Keratinocyte (primary cell): ENCODE measurements at places on chromosomes 11 and 22.

DNA sequence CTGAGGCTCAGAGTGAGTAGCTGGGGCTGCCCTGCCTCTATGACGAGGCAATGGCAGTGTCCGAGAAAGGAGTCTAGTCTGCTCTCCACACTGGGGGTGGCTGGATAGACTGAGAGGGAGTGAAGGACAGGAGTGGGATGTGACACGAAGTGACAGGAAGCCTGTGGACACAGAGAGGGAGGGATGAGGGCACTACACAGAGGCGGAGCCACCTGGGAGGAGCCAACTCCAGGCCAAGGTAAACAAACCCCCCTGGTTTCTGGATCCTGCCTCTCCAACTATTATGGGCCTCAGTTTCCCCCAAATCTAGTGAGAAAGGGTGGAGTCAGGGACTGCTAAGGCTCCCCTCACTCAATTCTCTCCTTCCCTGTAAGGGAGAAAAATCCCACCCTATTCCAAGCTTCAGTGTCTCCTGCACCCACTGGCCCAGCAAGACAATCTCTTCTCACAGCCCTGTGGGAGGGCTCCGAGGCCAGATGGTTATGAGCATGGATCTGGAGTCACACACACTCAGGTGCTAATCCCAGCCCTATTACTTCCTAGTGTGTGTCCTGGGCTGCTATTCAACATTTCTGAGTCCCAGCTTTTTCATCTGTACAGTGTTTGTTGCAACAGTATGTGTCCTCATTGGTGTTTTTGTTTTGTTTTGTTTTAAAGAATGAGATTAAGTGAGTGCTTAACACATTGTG, 24.9 kb downstream of the ASPHD2 start:
- no peak for DNase-seq

DNA sequence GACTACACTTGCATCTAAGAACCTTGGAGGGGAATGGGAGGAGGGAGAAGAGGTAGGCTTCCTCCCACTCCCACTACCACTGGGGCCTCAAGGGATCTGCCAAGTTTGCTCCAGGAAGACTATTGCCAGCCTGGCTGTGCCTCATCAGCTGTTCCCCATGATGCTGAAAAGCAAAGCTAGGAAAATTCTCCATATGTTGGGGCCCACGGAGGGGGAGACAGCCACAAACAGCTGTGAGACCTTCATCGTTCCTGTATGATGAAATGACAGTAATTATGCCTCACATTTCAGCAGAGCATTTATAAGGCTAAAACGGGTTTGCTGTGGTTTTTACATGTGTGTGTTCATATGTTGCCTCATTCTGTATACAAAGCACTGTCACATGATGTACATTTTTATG, 6.7 kb downstream of the DSCAML1 start:
- DNase-seq = no peak

DNA sequence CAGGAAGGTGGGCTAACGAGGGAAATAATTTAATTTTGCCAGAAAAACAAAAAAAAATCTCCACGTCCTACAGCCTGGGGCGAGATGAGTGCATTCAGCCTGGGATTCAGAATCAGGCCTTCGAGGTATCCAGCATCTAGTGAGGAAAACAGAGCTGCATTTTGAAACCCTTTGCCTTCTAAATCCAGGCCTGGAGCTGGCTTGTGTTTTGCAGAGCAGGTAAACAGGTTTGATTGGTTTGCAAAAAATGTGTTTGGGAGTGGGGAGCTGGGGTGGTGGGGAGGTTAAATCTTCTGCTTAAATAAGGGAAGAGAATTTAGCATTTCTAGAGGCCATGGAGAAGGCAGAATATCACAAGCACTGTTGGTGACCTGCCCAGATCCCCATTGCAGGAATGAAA, 29.7 kb upstream of the RASD2 start:
- DNase-seq = no peak

GRCh38 chr11:623999-624704, 603 bp downstream of the CDHR5 start:
- DNase-seq = no peak

- DNase-seq = no peak
Measured at GRCh38 chr11:11842421-11843008, 743 bp downstream of the USP47 start.

GRCh38 chr11:76233196-76233921, 27.1 kb upstream of the WNT11 start:
- no peak for DNase-seq

GRCh38 chr11:67372993-67373647, at the start of gene CLCF1:
CLCF1 (minus strand) TSS chr11:67373598; CDS start chr11:67373539, 59 bp downstream.
- DNase-seq = no peak

- DNase-seq = no peak
Measured at GRCh38 chr11:7577291-7578190, 63.7 kb downstream of the PPFIBP2 start.

DNA sequence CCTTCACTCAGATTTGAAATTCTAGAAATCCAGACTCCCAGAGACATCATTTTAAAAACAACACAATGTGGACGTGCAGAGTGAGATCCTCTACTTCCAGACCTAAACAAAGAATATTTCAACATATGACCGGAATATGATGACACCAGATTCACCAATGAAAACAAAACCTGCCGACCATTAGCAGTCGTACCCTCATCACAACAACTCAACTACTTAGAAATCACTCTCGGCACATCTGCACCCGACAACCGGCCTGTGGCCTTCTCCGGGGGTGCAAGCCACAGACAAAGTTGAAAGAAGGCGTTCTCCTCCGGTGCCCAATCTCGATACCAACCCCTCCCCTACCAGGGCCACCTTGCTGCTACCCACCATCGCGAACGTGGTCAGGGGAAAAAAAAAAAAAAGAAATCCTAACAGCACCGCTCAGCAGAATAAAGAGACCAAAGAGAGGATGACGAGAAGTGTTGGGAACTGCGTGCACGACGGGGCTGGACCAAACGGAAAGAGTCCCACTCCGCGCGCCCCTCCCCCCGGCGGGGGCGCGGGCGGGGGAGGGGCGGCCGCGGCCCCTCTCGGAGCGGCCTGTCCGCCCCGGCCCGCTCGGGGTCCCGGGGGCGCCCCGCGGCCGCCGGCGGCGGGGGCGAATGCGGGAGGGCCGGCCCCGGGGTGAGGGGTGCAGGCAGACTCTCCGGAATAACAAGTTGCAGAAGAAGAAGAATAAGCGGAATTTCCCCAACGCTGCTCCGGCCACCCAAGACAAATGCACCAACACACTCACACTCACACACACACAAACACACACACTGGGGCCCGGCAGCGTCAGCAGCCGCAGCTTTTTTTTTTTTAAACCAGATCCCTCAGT, 1.7 kb downstream of the PHF21A start:
- no peak for DNase-seq

- DNase-seq = peak; percentile 74
Measured at GRCh38 chr22:39212721-39213376, 31.9 kb downstream of the PDGFB start.

DNA sequence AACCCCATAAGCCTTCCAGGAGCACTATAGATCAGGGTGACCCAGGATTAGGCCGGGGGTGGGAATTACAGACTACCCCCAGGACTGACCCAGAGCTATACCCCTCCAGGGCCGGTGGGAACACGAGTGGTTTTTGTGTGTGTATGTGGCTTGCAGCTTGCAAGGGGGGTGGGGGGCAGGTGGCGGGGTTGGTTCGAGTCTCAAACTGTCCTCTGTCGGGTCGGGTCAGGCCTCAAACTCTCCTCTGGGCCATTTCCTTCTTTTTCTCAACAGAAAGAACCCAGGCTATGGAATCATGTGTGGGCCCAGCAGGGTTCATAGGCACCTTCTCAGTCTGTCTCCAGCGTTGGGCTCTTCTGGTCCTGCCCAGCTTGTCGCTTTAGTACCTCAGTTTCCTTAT, 58.4 kb downstream of the BCR start:
- DNase-seq = no peak

DNA sequence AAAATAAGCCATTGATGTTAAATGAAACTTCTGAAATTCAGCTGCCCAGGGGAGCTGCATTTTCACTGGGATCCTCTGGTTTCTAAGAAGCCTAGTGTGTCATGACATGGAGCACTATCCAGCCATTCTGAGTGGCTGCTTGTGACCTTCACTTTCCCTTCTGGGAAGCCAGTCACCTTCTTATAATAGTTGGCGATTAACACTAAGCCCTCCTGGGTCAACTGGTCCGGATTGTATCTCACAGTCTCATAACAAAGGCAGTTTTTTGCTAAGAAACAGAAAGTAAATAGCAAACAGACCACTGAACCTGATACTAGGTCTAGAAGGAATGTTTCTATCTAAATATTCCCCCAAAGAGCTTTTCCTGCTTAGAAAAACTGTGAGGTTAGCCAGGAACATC, 7.9 kb downstream of the CSRP3 start:
- no peak for DNase-seq

DNA sequence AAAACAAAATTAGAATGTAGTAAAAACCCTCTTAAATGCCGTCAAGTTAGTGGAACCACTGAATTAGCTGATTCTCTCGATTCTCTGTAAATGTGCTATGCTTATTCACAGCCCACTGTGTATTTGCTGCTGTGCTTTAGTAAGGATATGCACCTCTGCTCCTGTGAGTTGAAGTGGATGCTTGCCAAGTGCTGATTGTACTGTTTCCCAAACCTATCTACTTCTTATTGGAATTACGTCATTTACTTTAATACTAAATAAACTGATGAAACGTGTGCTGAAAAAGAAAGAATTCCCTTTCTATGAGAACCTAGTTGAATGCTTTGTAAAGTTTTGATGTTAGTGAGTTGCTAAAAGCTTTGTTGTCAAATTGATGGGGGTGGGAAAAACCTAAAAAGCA, 158.4 kb downstream of the LRRC4C start:
- no peak for DNase-seq

- DNase-seq = no peak
Measured at GRCh38 chr11:102794382-102794781, 3.6 kb downstream of the MMP1 start.

GRCh38 chr11:69644962-69645675, 4.2 kb downstream of the CCND1 start:
- DNase-seq = no peak

GRCh38 chr11:34348096-34348495, 9.7 kb downstream of the ABTB2 start:
- no peak for DNase-seq

- DNase-seq = no peak
Measured at GRCh38 chr11:102853956-102854355, 10.5 kb upstream of the MMP3 start.

DNA sequence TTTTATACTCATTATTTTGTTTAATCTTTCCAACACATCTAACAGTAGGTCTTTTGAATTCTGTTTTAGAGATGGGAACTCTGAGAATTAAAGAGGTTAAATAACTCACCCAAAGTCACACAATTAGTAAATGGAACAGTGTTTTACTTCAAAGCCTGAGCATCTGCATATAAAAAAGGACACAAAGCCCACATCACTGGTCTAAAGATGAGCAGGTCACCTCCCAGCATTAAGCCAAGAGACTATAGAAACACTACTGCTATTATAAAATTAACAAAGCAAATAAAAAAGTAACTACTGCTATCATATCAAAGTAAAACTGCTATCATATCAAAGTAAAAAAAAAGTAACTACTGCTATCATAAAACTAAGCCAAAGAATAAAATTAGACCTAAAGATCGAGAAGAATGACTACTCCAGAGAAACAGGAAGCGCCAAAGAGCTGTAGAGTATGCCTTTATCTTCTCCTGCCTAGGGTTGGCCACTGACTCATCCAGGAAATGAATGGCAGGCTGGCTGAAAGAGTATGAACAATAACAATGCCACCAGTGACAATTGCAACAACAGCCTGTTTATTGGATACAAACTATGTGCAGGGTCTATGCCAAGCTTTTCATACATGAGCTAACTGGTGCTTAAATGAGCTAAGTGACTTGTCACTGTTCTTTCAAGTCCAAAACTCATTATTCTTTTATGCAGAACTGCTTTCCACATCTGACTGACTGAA, 1153.0 kb upstream of the TENM4 start:
- peak; percentile 32 for DNase-seq

DNA sequence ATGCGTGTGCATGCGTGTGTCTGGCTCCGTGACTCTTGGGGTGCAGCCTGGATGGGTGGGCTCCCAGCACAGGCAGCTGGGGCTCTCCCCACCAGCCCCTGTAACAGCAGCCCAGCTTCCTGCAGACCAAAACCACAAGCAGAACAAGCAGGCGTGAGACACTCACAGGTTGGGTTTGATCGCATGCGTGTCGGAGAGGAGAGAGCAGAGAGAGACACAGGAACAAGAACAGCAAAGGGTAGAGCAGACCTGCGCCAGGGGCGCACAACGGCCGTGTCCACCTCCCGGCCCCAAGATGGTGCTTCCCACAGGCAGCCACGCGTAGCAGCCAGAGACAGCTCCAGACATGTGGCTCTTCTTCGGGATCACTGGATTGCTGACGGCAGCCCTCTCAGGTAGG, at the start of gene CD6:
TSS of gene CD6 (plus strand) at position 161 of the 400 bp plus-strand sequence. CDS start at position 347, 186 bp downstream.
- DNase-seq = no peak

GRCh38 chr11:611001-611996, 4.5 kb downstream of the IRF7 start:
- DNase-seq = no peak

DNA sequence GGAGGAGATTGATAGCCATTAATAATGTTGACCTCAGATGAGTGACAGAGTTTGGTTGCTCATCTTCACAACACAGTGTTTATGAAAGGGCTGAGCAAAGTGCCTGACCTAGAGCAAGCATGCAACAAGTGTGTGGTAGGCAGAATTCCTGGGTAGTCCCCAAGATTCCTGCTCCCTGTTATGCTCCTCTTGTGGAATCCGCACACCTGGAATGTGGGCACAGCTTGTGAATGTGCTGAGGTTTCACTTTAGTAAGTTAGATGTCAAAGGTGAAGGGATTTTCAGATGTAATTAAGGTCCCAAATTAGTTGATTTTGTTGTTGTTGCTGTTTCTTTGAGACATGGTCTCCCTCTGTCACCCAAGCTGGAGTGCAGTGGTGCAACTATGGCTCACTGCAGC, 20.7 kb upstream of the SPON1 start:
- DNase-seq = no peak

DNA sequence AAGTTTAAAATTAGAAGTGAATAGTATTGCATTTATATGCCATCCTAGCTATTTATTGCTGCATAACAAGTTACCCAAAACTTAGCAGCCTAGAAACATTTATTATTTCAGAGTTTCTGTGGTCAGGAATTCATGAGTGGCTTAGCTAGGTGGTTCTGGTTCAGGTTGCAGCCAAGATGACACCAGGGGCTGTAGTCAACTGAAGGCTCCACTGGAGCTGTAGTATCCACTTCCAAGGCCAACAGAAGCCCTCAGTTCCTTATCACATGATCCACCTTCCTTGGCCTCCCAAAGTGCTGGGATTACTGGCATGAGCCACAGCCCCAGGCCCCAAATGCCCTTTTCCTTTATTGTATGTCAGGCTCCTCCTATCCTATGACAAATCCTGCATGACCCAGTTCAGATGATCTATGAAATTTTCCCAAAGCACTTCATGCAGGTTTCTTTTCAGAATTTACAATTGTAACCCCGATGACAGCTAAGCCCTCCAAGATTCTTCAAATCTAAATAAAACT, 6.1 kb upstream of the ALG8 start:
- no peak for DNase-seq

DNA sequence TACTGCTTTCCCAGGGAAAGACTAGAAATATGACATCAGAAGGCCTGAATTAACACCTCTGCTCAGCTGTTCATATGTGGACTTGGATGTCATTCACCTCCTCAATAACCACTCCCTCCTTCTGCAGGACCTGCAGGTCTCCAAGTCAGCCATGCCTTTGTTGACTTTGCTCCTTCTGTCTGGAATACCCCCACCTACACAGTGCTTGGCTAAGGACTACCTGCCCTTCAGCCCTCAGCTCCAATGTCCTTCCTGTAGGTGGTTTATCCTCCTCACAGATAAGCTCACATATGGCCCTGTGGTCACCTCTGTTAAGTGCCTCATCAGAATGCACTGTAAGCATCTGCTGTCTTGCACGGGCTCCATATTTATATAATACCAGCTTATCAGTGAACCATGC, 26.4 kb upstream of the FAT3 start:
- DNase-seq = no peak

- DNase-seq = no peak
Measured at GRCh38 chr11:64787526-64788320, 9.4 kb upstream of the SF1 start.
